ENCODE measurements at places on chromosomes 7 and 10.

DNA sequence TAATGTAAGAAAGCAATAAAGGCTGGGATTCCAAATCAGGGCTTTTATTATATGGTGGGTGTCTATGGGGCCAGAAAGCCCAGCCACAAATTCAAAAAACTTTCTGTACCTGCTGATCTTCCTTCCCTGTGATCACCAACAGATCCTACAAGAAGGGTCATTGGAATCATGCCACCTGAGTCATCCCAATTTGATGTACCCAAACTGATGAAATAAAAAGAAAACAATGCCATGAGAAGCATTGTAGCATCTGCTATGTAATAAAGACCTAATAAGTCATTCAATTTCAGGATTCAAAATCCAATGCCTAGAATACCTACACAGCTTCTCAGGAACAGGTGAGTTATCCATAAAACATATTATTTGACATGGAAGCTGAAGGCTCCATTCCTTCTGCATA is 228.8 kb downstream of the DKK1 start:
- peak; percentile 56 for DNase-seq

GRCh38 chr10:49213211-49213610 is 25.0 kb upstream of the TMEM273 start:
- DNase-seq: no peak

GRCh38 chr10:36771725-36772124 is 353.7 kb upstream of the ANKRD30A start:
- no peak for DNase-seq

DNA sequence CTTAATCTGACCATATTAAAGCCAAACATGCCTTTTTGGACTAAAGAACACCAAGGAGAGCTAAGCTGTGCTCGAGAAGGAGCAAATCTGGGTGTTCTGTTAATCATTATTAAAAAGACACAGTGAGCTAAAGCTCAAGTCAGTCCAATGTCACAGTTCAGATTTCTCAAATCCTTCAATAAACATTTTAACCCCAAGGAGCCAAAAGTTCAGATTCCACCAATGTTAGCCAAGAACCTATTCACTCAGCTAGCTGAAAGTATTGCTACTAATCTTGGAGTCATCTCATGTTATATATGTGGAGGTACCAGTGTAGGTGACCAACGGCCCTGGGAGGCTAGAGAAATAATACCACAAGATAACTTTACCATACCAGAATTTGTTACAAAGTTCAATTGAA is 14.5 kb upstream of the ZNF33B start:
- no peak for DNase-seq

- DNase-seq: no peak
Measured at GRCh38 chr7:149404825-149405224, 56.0 kb downstream of the ZNF777 start.

DNA sequence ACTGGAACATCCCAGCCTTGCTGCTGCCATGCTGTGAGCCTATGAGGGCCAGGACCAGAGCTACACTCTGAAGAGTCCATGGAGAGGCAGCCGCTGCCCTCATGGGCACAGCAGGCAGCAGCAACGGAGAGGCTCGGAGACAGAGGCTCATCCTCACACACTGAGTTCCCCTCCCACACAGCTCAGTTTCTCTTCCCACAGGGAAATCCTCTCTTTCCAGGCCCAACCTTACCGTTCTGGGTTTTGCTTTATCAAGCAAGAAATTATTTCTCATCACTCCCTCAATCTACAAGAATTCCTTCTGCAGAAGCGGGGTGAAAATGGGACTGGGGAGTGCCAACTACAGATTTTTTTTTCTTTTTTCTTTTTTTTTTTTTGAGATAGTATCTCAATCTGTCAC is 36.6 kb downstream of the GOLGA7B start:
- DNase-seq: no peak

DNA sequence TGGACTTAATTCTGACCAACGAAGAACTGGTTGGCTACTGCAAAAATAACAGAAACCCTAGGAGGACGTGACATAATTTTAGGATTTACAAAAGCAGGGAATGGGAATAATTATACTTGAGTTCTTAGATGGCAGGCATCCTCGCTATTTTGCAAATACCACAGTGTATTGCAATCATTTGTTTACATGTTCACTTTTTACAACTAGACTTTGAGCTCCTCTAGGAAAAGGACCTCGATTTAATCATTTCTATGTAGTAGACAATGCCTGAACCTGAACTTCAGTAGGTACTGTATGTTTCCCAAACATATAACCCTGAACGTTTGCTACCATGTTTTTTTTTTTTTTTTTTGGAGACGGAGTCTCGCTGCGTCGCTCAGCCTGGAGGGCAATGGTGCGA is 137.7 kb downstream of the CNOT4 start:
- DNase-seq: no peak

GRCh38 chr10:89213191-89213808 is 6.2 kb upstream of the CH25H start:
- DNase-seq: peak; percentile 48

DNA sequence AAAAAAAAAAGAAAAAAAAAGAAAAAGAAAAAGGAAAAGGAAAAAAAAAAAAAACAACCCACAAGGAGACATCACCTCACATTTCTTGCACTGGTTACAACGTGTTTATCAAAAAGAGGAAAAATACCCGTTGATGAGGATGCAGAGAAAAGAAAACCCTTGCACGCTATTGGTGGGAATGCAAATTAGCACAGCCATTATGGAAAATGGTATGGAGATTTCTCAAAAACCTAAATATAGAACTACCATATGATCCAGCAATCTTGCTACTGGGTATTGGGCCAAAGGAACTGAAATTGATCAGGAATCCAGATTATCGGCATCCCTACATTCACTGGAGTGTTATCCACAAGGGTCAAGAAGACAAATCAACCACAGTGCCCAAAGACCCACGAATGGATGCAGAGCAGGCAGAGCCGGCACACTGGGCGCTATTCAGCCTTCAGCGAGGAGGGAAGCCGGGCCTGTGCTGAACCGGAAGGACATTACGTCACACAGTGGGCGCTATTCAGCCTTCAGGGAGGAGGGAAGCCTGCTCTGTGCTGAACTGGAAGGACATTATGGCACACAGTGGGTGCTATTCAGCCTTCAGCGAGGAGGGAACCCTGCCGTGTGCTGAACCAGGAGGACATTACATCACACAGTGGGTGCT is 258.7 kb downstream of the ZMYND11 start:
- no peak for DNase-seq

- DNase-seq: no peak
Measured at GRCh38 chr10:126009650-126010049, 113.3 kb downstream of the FANK1 start.

GRCh38 chr7:69429911-69430383 is 168.3 kb upstream of the AUTS2 start:
- DNase-seq: no peak

DNA sequence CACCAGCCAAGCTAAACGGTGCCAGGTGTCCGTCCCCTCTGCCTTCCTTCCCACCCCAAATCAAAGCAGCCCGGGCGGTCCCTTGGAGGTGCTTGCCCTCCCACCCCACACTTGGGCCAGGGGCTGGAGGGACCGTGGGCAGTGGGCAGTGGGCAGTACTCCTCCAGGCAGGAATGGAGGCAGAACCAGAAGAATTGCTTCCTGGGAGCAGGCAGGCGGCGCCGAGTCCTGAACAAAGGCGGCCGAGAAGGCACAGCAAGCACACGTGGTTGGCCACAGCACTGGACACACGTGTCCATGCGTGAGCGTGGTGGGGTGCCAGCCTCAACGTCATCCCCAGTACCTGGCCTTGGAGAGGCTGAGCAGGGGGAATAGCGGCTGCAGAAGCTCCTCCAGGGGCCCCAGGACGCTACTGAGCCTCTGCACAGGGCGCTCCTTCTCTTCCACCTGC is 48.4 kb upstream of the NKX6-2 start:
- no peak for DNase-seq

- DNase-seq: no peak
Measured at GRCh38 chr10:90977855-90978486, 57.1 kb upstream of the ANKRD1 start.

GRCh38 chr7:55180963-55181542 is 162.2 kb downstream of the EGFR start:
- no peak for DNase-seq

DNA sequence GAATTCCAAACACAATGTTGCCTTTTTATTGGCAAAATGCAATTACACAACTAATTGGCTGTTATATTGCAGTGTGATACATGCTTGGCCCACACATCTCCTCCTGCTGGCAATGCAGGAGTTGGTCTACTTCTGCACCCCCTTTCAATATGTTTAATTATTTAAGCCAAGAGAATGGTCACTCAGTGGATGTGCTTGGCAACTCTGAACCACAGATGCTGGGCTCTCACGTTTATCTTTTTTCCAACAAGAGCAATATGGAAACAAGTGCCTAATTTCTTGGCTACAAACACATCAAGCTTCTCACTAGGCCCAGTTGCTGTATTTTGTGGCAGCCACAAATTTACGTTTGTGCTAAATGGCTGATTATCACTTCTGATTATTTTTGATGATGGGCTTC is 1149.2 kb upstream of the CELF2 start:
- no peak for DNase-seq

- no peak for DNase-seq
Measured at GRCh38 chr7:140415361-140415760, 11.5 kb downstream of the RAB19 start.

DNA sequence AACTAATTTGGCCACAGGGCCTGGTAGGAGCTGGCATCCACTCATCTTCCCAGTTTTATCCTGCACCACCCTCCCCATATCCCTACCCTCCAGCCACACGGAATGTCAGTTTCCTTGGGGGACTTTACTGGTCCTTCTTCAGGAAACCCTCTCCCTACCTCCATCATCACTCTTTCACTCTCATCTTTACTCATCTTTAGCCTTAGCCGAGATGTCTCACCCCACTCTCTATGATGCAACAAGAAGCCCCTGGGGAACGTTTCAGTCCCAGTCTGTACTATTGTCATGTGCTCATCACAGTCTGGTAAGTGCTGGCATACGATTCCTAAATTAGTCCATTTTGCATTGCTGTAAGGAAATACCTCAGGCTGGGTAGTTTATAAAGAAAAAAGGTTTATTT is 34.9 kb upstream of the TMEM248 start:
- DNase-seq: no peak

- DNase-seq: no peak
Measured at GRCh38 chr10:112769611-112770370, 180.3 kb upstream of the TCF7L2 start.

- DNase-seq: no peak
Measured at GRCh38 chr10:131649617-131650016, 251.2 kb upstream of the PPP2R2D start.

- peak; percentile 5 for DNase-seq
Measured at GRCh38 chr10:52757773-52758172, 14.8 kb downstream of the MBL2 start.

- peak; percentile 21 for DNase-seq
Measured at GRCh38 chr7:134120405-134120804, 6.7 kb upstream of the LRGUK start.

DNA sequence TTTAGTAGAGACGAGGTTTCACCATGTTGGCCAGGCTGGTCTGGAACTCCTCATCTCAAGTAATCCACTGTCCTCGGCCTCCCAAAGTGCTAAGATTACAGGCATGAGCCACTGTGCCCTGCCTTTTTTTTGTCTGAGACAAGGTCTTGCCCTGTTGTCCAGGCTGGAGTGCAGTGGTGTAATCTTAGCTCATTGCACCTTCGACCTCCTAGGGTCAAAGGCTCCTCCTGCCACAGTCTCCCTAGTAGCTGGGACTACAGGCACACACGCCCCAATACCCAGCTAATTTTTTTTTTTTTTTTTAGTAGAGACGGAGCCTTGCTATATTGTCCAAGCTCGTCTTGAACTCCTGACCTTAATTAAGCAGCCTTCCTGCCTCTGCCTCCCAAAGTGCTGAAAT is 26.8 kb upstream of the SUPV3L1 start:
- DNase-seq: no peak

DNA sequence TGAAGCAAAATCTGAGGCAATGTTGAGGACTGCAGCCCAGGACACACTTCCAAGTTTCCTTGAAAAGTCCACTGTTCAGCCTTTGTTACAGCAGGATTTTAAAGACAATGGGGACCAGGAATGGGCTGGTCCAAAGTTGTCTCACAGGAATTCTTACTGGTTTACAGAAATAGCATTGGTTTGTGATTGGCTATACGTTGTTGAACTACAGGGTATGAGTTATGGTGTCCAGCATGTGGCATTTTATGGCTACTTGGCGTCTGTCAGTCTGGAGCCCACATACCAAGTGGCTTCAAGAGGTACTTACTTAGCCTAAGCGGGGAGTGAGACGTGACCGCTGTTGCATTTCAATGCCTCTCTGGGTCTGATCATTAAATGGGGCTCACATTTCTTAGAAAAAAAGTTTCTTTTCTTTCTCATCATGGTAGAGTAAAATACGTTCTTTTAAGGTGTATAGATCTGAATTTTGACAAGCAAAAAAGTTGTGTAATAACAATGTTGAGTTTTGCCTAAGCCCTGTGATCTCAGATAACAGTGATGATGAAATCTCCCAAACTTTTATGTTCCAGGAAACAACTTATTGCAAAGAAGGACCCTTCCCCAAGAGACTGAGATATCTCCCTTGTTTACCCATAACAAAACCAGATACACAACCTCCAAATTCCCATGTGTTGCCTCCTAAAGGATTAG is 100.0 kb upstream of the TRIM24 start:
- no peak for DNase-seq

- DNase-seq: no peak
Measured at GRCh38 chr7:71768450-71768849, 636.5 kb downstream of the GALNT17 start.

- no peak for DNase-seq
Measured at GRCh38 chr10:127498087-127498486, 51.0 kb upstream of the NPS start.

- DNase-seq: peak; percentile 85
Measured at GRCh38 chr10:5666008-5666840, at the start of gene ASB13. Gene ASB13, minus strand, starts transcription at chr10:5666595. Its CDS starts 44 bp downstream, at chr10:5666551.

DNA sequence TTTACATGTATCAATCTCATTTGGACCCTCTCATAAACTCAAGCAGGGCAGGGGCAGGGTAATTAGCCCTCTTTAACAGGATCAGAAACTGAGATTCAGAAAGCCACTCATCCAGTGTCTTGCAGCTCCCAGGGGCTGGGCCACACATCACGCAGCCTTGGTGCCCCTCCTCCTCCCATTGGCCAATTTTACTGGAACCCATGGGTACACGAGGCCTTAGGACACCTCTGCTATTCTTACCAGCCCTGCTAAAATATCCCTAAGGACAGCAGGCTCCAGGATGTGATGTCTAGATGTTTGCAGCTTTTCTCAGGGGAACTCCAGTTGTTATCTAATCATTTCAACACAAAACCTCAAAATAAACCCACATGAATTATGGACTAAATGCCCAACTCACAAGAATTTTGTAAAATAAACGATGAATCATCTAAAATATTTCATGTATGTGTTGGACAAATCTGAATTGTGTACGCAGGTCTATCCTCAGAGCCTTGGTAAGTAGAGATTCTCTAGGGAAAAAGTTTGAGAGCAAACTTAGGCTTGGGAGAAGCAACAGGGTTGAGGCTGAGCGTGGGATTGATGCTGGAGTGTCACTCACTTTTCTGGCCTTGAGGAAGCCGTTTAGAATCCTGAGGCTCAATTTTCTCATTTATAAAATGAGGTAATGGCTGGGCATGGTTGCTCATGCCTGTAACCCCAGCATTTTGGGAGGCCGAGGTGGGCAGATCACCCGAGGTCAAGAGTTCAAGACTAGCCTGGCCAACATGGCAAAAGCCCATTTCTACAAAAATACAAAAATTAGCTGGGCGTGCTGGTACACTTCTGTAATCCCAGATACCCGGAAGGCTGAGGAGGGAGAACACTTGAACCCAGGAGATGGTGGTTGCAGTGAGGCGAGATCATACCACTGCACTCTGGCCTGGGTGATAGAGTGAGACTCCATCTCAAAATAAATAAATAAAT is 69.7 kb upstream of the TNS3 start:
- peak; percentile 72 for DNase-seq

- DNase-seq: no peak
Measured at GRCh38 chr10:77710081-77710551, 72.5 kb upstream of the KCNMA1 start.

- no peak for DNase-seq
Measured at GRCh38 chr7:37558320-37559096, 109.8 kb upstream of the ELMO1 start.

Measured in foreskin fibroblast (primary cell).